Naive thymus-derived CD4-positive, alpha-beta T cell (primary cell): ENCODE measurements at places on chromosomes 16 and 17. TPM values are rescaled to one million over a fixed set of nuclear protein-coding genes. Genes with fewer than 3 reads are reported as not detected.

GLTPD2 gene
- total RNA-seq, result not detected

DNA sequence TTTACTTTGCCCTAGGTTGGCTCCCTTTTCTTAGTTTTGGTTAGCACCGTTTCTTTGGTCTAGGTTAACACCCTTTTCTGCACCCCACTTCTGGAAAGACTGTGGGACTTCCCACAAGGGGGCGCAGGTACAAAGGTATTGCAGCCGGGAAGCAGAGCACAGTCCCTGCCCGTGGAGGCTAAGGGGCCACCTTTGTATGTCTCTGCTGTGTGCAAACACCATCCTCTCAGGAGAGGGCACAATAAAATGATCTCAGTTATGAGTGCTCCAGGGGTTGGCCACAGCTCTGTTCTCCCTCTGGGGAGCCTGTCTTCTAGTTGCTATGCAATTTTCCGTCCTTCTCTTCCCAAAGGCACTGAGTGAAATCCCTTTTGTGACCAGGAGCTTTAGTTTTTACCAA, 28.4 kb upstream of the TMC5 start:
- DNase-seq, result no peak

- peak; percentile 82 for DNase-seq
Observed at GRCh38 chr17:39926588-39927100, 757 bp downstream of the ORMDL3 start.

DNA sequence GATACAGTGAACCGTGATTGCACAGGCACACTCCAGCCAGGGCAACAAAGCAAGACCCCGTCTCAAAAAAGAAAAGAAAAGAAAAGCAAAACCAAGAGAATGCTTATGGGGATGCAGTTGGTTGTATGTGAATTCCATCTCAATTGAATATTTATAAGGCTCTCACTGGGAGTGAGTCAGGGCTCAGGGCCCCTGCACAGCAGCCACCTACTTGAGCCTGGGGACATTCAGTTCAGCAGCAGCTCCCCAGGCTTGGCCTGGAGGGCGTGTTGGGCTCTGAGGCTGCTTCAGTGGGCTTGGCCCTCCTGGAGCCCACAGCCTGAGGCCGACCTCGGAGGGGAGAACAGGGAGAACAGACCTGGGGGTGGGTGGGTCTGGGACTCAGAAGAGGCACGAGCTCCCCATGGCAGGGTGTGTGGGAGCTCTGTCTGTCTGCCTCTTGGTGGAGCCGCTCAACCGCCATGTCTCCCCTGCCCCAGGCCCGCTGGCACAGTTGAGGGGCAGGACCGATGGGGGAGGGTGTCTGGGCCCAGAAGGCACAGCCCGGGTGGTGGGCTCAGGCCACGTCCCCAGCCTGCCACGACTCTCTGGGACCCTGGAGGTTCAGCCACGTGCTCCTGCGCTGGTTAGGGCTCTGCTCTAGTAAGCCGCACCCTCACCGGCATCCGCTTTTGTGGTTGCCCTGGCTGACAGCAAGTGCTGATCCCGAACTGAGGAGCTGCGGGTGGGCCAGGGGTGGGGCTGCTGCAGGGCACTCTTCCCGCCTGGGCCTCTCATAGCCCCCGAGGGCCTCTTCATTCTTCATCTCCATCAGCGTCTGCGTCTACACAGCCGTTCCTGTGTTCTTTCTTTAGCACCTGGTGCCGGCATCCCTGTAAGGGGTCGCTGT, 24.8 kb downstream of the ZFPM1 start:
- peak; percentile 63 for DNase-seq

DNA sequence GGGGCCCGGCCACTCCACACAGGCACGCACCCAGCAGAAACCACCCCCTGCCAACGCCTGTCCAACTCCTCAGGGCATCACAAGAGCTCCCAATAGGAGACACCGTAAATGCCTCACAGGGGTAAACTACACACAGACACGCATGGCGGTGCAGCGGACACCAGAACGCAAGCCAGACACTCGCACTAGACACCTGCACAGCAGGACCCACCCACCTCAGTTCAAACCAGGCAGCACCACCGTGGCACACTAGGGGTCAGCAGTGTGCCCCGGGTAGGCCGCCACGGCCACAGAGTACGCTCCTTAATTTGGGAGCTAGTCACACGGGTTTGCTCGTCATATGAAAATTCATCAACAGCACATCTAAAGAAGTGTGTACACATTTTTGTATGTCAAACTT, 3.4 kb downstream of the SLC38A10 start:
- peak; percentile 75 for DNase-seq

DNA sequence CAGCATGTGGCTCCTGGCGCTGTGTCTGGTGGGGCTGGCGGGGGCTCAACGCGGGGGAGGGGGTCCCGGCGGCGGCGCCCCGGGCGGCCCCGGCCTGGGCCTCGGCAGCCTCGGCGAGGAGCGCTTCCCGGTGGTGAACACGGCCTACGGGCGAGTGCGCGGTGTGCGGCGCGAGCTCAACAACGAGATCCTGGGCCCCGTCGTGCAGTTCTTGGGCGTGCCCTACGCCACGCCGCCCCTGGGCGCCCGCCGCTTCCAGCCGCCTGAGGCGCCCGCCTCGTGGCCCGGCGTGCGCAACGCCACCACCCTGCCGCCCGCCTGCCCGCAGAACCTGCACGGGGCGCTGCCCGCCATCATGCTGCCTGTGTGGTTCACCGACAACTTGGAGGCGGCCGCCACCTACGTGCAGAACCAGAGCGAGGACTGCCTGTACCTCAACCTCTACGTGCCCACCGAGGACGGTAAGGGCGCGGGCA, 645 bp downstream of the NLGN2 start:
- peak; percentile 22 for DNase-seq

GRCh38 chr16:13931845-13932244, 11.9 kb downstream of the ERCC4 start:
- DNase-seq, result no peak

DNA sequence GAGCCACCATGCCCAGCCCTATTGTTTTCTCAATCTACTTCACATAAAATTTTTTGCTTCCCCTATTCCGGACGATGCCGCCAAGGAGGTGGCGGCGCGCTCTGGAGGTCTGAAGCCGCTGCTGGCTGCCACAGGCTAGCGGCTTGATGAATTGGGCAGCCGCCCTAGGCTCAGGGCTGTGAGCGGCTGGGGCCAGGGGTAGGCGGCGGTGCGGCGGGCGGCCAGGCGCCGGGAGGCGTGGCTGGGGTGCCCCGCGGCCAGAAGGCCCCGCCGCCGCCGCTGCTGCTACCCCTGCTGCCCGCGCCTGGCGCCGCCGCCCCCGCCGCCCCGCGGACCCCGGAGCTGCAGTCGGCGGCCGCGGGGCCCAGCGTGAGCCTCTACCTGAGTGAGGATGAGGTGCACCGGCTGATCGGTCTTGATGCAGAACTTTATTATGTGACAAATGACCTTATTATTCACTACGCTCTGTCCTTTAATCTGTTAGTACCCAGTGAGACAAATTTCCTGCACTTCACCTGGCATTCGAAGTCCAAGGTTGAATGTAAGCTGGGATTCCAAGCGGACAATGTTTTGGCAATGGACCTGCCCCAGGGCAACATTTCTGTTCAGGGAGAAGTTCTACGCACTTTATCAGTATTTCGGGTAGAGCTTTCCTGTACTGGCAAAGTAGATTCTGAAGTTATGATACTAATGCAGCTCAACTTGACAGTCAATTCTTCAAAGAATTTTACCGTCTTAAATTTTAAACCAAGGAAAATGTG, 41.7 kb downstream of the ANKFY1 start:
- no peak for DNase-seq

DNA sequence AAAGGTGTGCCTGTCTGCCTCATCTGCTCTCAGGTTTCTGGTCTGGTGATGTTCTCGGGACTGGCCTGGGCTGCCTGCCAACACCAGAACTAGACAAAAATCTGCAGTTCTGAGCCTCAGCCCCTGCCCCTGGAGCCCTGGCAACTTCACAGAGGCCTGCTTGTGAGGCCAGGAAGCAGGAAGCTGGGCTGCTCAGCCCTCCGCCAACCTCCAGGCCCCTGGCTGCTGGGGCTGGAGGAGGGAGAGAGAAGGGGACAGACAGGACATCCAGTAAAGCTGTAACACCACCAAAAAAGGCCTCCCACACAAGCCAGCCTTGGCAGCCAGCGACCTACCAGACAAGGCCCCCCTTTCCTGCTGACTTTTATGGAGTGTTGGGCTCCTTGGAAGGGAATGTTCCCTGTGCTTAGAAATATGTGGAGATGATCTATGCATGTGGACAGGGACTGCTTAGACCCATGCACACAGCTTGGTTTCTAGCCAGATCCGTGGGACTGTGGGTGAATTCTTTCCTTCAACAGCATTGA, 157.6 kb downstream of the XYLT1 start:
- no peak for DNase-seq

GRCh38 chr16:30434852-30435251, 5.0 kb upstream of the DCTPP1 start:
- no peak for DNase-seq

GRCh38 chr17:5793899-5794298, 209.6 kb upstream of the NLRP1 start:
- no peak for DNase-seq

DNA sequence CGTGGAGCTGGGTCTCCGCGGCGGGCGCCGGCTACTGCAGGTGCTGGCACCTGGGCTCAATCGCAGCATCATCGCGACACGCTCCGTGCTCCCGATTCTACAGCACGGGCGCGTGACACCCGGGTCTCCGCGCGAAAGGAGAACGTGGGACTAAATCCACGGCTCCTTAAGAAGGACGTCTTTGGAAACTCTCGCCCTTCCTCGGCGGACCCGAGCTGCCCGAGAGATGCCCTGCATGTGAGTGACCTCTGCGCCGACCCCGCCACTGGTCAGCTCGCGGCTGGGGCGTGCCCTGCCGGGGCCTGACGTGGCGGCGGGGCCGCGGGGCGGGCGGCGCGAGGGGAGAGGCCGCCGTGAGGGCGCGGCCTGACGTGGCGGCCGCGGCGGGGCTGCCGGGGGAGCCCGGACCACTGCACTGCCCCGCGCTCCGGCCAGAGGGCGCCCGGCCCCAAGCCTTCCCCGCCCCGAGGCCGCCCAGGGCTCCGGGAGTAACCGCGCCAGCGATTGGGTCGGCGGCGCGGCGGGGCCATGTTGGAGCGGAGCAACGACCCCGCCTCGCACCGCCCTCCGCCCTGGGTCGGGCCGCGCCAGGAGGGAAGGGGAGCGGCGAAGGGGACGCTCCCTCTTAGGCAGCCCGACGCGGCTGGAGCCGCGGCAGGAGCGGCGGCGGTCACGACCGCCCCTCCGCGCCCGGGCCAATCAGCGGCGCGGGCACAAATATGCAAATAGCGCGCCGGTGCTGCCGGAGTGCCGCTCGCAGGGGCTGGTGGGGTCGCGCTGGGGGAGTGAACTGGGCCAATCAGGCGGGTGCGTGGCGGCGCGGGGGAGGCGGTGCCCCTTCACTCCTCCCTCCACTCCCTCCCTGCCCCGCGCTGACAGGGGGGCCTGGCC, 75.6 kb downstream of the CHD9 start:
- DNase-seq, result peak; percentile 93

DNA sequence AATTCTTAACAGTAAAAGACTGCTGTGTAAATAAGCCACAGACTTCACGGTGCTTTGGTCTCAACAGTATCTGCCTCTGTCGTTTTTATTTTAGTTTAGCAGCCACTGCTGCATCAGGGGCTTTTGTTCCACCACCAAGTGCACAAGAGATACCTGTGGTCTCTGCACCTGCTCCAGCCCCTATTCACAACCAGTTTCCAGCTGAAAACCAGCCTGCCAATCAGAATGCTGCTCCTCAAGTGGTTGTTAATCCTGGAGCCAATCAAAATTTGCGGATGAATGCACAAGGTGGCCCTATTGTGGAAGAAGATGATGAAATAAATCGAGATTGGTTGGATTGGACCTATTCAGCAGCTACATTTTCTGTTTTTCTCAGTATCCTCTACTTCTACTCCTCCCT, 7.9 kb downstream of the HERPUD1 start:
- DNase-seq, result no peak

- no peak for DNase-seq
Observed at GRCh38 chr17:80978499-80979497, 12.8 kb upstream of the CHMP6 start.

GRCh38 chr16:72203401-72203800, 31.4 kb upstream of the PMFBP1 start:
- DNase-seq, result no peak
